ENCODE measurements at places on chromosomes 12 and 14. TPM values are rescaled to one million over a fixed set of nuclear protein-coding genes. Genes with fewer than 3 reads are reported as not detected.
A peak's percentile ranks its signal among the peaks of the same experiment; 100 is the strongest.

DNA sequence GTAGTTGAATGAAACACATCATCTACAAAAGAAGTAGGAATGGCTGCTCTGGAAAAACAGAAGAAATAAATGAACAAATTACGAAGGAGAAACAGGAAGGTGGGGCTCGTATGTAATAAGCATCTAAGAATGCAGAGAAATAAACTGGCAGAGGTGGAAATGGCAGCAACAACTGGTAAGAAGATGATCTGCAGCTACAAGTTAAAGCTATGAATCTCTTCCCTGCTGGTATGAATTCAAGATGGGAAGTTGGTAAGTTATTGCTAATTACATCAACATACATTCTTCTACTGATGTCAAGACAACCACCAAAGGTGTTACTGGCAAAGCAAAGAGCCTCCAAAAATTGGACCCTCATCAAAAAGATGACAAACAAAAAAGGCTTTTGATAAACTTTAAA, 59.8 kb downstream of the HECTD4 start:
- DNase-seq: no peak

- no peak for DNase-seq
Observed at GRCh38 chr12:80032946-80033345, 66.4 kb upstream of the OTOGL start.

GRCh38 chr14:103194256-103195045, 71.2 kb downstream of the TNFAIP2 start:
- DNase-seq: no peak

DNA sequence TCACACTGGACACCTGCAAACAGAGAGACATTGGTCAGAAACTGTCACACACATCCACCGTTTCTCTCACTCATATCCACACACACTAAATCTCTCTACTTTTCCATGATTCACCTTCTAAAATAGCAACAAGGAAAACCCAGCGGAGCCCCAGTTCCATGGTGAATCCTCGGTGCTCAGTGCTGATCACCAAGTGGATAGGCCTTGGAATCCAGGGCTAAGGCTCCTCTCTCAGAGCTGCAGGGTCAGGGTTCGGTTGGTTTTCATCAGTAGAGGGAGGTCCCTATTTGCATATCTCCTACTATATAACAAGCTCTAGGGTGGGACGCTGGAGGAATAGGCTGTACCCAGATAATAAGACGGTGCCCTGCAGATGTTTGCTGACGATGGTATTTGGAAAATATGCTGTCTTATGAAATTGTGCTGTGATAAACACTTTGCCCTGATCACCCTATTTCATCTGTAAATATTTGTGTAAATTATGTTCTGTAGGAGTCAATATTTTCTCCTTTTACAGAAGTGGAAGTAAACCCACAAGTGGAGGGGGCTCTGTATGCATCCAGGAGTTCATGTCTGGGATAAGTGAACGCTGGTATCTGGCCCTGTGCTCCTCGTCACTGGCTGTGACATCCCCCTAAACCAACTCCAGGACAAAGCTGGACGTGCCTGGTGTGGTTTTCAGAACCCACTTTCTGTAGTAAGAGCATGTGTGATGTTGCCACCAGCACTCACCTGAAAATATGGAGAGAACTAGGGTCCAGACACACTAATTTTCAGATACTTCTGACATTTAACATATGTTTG, 709.2 kb downstream of the TMEM121 start:
- no peak for DNase-seq

DNA sequence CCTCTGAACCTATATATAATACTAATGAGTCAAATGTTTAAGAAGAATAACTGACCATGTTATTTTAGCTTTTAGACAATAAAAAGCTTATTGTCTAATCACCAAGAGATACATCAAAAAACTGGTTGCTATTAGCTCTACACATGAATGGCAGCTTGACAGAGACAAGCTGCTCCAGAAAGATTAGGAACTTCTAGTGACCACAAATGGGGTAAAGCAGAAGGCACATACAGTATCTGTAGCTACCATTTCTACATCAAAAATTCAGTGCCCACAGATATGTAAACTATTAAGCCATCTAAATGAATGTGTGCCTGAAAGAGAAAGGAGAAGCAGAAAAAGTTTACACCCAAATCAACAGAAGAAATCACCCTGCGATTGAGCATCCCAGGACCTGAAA, 2.4 kb downstream of the AREL1 start:
- no peak for DNase-seq

DNA sequence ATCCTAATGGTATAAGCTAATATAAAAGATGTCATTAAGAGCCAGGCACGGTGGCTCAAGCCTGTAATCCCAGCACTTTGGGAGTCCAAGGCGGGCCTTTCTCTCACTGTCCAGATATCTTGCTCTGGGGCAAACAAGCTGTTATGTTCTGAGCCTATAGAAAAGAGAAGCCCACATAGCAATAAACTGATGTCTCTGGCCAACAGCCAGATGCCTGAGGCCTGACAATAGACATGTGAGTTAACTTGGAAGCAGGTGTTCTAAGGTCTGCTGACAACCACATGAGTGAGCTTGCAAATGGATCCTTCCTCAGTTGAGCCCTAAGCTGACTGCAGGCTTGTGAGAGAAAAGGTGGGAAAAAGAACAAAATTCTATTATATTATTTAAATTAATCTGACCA, 25.0 kb downstream of the YAF2 start:
- peak; percentile 25 for DNase-seq

GRCh38 chr12:100450735-100451134, 22.9 kb upstream of the NR1H4 start:
- peak; percentile 5 for DNase-seq

DNA sequence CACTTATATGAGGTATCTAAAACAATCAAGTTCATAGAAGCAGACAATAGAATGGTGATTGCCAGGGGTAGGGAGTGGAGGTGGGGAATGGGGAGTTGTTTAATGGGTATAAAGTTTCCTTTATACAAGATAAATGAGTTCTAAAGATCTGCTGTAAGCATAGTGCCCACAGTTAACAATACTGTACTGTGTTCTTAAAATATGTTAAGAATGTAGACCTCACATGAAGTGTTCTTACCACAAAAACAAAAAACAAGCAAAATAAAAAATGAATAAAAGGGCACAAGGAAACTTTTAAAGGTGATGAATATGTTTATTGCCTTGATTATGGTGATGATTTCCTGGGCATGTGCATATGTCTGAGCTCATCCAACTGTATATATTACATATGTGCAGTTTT, 211.8 kb downstream of the MSRB3 start:
- DNase-seq: peak; percentile 60

DNA sequence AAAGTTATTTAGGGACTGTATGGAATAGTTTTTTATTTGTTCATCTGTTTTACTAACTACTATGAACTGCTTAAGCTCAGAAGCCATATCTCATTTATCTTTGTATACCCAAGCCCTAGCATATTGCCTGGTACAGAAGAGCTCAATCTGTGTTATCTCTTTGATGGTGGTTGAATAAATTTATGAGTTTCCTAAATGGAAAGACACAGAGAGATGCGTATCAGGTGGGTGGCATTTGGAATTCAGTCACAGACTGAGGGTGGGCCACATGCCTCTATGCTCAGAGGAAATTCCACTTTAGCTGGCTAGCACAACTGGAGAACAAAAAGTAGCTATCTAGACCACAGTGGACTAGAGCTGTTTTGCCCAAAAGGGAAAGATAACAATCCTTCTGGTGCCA, 145.5 kb downstream of the SLC6A15 start:
- no peak for DNase-seq

DNA sequence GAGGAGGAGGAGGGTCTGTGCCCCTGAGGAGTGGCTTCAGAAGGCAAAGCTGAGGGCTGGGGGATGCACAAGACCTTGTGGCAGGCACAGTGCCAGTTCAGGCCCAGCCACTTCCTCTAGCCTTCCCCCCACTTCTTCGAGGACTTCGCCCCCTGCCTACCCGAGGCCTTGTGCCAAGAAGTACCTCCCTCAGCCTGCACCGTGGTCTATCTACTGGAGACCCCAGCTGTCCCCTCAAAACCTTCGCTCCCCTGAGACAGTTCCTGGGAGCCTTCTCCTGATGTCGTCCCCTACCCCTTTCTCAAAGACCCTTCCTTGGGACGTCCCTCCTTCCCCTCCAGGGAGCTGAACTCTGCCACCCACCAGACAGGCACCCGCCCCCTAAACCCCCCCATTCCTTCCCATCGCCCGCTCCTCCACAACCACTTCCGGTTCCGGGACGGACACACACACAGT, 604 bp downstream of the ZNF384 start:
- peak; percentile 70 for DNase-seq

GRCh38 chr12:34097213-34097612, 74.9 kb downstream of the ALG10 start:
- no peak for DNase-seq

GRCh38 chr12:119673634-119674033, 5.7 kb downstream of the PRKAB1 start:
- no peak for DNase-seq

GRCh38 chr14:65028937-65029336, 42.2 kb downstream of the FNTB start:
- DNase-seq: no peak

- DNase-seq: no peak
Observed at GRCh38 chr12:108840605-108841332, 16.6 kb downstream of the SSH1 start.

GRCh38 chr12:38664661-38665269, 240.6 kb downstream of the CPNE8 start:
- DNase-seq: peak; percentile 26

DNA sequence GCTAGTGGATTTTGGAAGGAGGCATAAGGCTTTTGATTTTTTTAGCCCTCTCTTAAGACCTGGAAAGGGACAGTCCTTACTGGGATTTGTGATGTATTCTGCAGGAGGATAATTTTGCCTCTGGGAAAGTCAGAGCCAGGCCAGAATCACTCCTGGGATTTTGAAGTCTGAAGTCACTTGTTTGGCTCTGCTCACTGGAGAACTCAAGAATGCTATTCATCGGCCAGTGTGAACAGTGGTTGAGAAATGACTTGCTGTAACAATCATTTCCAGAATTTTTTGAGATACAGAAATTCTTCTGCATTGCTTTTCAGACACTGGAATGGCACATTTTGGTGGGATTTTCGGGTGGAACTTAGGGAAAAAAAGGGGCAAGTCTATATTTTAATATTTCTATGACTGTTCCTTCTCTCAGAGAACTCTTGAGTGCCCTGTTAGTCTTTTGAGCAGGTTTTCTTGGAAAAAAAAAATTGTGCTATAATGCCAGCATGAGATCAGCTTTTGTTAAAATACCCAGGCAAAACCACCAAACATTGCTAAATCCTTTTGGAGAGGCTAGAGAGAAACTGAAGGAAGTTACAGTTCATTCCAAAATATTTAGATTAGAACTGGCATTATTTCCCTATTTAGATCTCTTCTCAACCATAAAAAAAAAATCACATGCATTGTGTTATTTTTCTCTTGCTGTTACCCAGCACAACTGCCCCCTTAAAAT, 26.1 kb upstream of the BHLHE41 start:
- DNase-seq: no peak

GRCh38 chr12:109589691-109590245, 16.2 kb downstream of the MVK start:
- DNase-seq: no peak

REM2 gene
- not detected for total RNA-seq

KRT8 gene
- total RNA-seq: 199 TPM

IRAK4 gene
- total RNA-seq: 3.8 TPM

GDF3 gene
- not detected for total RNA-seq

AGAP2 gene
- 11.2 TPM for total RNA-seq

SYNDIG1L gene
- total RNA-seq: not detected

RAPGEF3 gene
- 4.1 TPM for total RNA-seq

KRT85 gene
- not detected for total RNA-seq

TOMM20L gene
- not detected for total RNA-seq

RD3L gene
- not detected for total RNA-seq

Data from HT1080 (cell line).